ENCODE measurements at places on chromosomes 3 and 15.

DNA sequence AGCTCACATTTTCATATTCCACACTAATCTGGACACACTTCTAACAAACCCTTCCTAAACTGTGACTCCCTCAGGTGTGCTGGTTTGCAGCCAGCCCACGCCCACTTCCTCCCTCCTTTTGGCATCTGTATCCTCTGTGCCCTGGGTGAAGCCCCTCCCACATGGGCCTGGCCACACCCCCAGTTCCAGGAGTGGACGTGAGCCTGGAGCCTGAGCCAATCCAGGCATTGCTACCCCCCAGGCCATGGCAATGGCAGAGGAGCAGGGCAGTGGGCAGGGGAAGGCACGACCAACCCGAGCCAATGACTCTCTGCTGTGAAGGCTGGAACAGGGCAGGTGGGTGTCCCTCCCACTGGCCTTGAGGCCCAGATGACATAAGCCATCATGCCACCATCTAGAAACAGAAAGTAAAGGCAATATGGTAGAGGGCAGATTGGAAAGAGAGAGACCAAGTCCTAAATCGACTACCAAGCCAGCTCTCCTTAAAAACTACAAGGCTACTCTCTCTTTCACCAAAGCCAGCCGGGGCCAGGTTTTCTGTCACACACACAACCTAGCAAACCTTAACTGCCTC, 18.6 kb downstream of the FAM174B start:
- DNase-seq: no peak

GRCh38 chr3:9754678-9755077, 4.9 kb downstream of the OGG1 start:
- no peak for DNase-seq

- no peak for DNase-seq
These were observed 4.0 kb downstream of the MAP1A start for GRCh38 chr15:43521419-43521818.

- DNase-seq: no peak
These were observed 255.3 kb upstream of the UBE2E2 start for GRCh38 chr3:22947851-22948250.

- DNase-seq: no peak
These were observed 622.2 kb downstream of the NTRK3 start for GRCh38 chr15:87634361-87634760.

GRCh38 chr3:73432023-73432705, 192.6 kb downstream of the PDZRN3 start:
- no peak for DNase-seq

DNA sequence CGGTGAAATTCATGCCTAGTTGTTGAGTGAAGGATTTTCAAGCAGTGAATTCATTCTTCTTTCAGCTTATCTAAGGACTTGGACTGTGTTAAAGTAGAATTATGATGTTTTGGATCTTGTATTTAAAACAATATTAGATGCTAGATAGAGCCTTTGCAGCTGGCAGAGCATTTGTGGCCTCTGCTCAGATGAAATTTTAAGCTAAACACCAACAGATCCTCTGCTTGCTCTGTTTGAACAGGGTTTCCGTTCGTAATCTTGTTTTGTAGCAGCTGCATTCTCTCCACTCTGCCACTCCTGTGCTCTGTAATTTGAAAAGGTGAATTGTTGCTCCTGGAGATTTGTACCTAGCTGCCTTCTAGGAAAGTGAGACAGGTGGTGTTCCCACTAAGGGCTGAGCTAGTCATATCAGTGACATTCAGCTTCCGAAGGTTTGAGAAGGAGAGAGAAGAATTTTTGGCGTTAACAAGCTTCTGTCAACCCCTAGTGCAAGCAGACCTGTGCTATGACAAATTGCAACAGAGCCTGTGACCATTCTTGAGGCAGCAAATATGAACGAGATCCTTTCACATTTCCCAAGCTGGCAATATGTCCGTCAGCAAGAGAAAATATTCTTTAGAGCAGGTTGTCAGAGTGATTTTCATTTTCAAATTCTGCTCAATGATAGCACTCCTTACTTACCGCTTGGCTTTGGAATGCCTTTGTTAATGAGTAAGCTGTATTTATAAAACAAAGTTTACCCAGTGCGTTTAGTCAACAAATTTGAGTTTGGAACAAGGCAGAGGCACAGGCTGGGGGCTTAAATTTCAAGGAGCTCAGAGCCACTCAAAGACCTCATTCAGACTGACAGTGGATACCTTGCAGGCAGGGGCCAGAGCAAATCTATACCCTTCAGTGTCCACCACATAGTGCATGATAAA, 5.3 kb downstream of the CHST2 start:
- no peak for DNase-seq

- DNase-seq: no peak
These were observed 18.8 kb downstream of the THAP10 start for GRCh38 chr15:70873232-70874054.

DNA sequence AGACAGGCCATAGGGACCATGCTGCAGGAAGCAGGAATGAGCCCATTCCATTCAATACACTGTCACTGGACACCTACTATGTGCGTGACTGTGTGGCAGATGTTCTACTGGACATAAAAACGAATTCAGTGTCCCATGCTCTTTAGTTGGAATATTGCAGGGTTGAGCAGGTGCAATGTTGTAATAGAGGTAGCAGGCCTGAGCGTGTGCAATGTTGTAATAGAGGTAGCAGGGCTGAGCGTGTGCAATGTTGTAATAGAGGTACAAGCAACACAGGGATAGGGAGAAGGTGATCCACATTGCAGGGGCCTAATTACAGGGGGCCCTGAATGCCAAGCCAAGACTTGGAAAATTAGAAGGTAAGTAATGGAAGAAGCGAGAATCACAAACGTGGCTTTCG, 261.4 kb upstream of the HES1 start:
- DNase-seq: no peak

DNA sequence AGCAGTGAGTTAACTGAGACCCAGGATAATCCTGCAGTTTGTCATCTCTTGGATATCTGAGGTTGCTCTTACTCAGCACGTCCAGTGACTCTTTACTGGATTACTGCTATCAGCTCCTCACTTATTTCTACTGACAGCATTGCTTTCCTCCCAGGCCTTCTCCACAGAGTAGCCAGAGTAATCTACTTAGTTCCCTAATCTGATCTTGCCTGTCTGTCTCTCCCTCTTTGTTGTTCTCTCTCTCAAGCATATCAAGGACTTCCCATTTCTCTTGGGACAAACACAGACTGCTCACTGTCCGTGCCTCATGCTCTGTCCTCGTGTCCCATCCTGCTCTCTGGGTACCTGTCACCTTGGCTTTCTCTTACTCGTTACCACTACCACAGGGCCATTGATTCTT, 376.2 kb downstream of the FEZF2 start:
- no peak for DNase-seq
